Vagina (tissue), 2 donors: ENCODE measurements at places on chromosomes 2 and 18. TPM values are rescaled to one million over a fixed set of nuclear protein-coding genes. Genes with fewer than 3 reads are reported as not detected.

Gene SCN9A
- total RNA-seq = 4.9 TPM

Gene OR6B2
- total RNA-seq = not detected

Gene UBE2E3
- 59.9 TPM for total RNA-seq

Gene KCTD1
- 46.9 TPM for total RNA-seq

GRCh38 chr2:152354909-152355308 lies 19.9 kb downstream of the FMNL2 start:
- DNase-seq = no peak

GRCh38 chr2:240252191-240252871 lies 111.9 kb upstream of the OTOS start:
- DNase-seq = peak; percentile 88

DNA sequence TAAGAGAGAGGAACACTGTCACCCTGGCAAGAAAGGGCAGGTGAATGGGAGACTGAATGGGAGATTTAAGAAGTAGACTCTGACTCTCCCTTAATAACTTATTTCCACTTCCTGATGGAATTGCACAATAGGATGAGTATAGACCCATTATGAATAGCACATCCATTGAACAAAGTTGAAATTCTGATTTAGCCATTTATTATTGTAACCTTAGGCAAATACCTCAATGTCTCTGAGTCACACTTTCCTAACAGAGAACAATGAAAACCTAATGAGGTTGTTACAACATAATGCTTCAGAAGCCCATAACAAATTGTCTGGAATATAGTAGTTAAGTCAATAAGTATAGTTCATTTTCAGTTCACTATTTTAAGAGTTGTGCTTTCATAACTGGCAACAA lies 78.9 kb downstream of the NRXN1 start:
- no peak for DNase-seq

GRCh38 chr2:198077477-198077876 lies 273.1 kb downstream of the PLCL1 start:
- DNase-seq = no peak

DNA sequence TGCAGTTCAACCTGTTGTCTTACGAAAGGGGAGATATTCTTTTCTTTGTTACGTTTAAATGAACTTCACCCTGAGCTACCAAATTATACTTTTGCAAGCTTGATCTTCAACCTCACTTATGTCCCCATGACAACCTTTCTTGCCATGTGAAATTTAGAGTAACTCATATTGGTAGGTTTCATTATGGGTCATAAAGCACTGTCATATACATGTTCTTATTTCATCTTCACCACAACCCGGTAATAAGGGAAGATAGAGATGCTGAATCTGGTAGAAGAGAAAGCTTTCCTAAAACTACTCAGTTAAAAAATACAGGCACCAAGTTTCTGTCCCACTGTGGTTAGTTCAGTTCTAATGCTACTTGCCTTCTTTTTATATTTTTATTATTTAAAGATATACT lies 208.5 kb upstream of the NRP2 start:
- no peak for DNase-seq

DNA sequence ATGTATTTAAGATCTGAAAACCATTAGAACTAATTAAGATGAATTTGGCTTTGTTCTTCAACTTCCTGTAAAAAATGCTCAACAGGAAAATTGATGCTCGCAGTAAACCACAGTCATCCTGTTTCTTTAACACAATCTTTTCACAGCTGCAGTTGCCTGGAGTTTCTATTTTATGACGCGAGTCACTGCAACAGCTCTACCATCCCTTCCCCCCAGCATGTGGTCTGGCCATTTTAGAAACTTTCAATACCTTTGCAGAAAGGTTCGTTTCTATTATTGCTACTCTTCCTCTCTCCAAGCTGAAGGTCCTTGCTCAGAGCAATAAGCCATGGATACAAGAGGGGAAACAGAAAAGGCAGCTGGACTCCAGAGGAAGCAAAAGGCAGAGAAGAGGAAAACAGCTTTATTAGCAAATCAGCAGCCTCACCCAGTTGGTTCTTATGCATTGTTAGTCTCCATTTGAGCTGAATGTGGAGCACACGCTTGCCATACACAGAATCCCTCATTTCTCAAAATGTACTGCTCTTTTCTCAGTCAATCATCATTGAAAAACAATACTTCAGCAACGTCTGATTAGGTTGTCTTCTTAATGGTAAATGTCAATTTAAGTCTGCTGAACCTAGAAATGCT lies 3.9 kb downstream of the WIPF1 start:
- no peak for DNase-seq

DNA sequence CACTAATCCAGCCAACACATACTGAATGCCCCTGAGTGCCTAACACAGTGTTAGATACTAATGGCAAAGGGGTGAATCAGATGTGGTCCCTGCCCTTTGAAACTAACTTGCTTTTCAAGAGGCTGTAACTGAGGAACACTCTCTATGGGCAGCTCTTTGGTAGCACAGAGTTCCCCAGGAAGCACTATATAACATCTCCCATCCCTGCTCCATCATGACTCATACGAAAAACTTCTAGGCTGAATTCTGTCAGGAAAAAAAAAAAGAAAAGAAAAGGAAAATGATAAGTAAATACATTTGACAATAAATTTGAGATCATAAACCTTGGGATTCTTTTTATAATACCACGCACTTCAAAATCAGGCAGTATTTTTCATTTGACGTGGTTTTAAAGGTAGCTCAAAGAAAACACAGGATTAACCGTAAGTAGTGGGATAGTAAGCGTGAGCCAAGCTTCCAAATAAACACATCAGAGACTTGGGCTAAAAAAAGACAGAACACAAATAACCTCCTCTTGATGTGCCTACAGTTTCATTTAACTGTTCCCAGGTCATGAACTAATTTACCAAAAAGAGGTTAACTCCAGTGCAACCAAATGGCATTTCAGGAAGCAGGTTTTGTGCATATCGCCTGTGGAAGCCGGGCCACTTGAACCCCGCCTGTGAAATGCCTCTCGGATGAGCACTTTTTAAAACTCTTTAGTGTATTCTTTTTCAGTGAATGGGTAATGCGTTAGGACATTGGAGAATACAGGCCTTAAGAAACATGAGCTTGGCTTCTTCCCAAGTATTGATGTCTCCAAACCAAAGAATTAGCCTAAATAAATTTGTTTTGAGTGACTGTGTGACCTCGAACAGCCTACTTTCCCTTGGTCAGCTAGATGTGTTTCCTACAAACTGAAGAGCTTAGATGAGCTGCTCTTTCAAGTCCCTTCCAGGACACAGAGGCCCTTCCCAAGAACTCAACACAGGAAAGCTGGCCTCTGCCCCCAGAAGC lies 42.0 kb downstream of the RDH14 start:
- no peak for DNase-seq

DNA sequence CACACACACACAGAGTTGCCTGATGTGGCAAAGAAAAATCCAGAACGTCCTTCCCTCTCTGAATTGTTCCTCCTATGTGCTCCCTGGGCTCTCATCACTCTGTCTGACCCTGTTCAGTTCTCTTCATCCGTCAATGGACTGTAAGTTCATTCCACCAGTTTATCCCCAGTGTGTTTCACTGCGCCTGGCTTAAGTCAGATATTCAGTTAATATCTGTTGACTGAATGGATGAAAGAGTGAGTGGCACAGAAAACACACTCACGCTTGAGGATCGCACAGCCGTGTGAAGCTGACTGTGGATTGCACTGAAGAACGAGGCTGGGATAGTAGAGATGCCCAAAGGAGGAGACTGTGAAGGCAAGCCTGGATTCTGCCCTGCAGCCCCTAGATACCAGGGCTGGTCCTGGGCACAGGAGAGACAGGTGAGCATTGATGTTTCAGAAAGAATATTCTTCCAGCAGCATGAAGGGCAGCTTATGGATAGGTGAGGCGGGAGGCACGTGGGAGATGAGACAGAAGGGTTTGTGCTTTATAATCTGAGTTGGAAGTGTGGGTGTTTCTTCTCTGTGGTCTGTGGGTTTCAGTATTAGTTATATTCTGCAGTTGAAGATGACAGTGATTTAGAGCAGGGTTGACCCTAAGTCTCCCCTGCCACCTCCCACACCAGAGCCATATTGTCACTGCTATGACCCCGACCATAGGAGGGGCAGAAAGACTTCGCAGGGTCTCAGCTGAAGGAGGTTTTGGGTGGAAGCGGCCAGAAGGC lies 129.9 kb downstream of the SOCS6 start:
- DNase-seq = no peak

DNA sequence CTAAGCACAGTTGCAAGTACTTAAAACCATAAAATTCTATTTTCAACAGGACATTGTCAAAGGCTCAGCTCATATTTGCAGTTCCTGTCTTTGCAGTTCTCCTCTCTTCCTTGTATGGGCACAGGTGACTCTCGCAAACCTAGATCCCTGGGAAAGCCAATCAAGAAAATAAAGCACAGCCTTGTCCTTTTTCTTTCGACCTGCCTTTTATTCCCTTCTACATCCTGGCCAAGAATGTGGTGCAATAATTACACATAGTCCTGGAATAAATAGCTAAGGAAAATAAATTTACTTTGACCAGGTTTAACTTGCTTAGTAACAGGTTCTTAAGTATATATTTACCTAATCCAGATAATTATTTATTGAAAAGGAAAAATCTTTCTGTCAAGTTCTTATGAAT lies 20.2 kb downstream of the ATG16L1 start:
- no peak for DNase-seq
